ENCODE measurements at places on chromosomes 1 and 21.

DNA sequence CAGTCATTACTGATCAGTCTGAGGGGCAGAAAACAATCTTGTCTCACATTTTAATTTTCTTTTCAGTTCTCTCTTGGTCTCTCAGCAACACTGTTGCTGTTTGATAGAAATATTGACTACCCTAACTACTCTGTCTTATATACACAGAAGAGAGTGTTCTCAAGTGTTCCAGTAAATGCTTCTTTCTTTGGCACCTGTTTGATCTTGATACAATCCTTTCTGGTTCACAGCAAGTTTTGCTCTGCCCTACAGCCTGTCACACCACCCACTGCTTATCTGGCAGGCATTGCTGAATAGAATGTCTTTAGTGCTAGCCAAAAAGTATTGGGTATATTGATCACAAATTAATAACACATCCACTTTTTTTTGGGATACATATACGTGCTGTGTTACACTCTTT lies 75.7 kb upstream of the WLS start:
- DNase-seq = no peak

DNA sequence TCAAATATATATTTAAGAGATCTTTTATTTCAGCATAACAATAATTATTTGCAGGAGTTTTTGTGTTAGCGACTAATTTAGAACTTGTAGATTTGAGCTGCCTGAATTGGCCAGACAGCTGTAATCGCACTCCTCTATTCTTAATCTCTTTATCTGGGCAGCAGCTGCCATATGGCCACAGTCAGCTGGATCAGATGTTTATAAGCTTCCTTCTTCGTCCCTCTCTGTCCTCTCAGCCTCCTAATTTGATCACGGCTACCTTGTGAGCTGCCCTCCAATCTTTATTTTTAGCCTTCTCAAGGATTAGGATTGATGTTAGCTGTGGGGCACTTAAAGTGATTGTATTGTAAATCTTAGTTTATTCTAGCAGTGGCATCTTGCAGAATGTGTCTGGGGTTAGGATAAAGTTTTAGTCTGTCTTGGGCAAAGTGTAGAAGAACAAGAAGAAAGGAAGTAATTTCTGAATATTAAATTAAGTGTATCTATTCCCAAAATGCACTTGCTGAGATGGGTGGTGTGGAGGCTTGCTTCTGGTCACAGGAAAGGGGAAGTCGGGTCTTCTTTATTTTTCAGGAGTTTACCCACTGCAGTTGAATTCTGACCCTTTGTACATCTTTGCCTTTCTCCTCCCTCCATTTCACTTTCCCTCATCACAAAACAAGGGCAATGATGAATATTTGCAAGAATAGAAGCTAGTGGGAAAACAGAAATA lies 1.1 kb downstream of the ZBTB18 start:
- no peak for DNase-seq

GRCh38 chr1:34924759-34925555 lies 4.5 kb downstream of the DLGAP3 start:
- peak; percentile 58 for DNase-seq

GRCh38 chr1:225044258-225044657 lies 114.8 kb downstream of the DNAH14 start:
- DNase-seq = no peak

DNA sequence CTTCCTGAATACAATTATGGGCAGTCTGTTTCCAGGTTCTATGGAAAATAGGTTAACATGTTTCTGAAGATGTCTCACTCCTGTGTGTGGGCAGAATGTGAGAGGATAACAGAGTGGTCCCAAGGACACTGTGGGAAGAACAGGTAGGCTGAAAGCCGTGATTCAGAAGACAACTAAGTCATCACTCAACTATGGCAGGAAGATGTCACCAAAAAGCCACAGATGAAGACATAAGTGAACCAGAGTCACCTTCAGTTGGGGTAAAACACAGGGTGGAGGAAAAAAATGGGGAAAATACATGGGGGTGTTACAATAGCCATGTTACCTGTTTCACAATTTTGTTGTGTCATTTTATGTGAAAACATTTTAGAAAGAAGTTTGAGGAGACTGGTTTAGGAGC lies 75.1 kb downstream of the UCHL5 start:
- DNase-seq = no peak

Measured in stimulated activated CD4-positive, alpha-beta T cell treated with anti-CD3 and anti-CD28 coated beads, TNF-alpha, amount 100 ng/mL, for 24 hours (primary cell).